ENCODE measurements at places on chromosomes 2 and 18.

DNA sequence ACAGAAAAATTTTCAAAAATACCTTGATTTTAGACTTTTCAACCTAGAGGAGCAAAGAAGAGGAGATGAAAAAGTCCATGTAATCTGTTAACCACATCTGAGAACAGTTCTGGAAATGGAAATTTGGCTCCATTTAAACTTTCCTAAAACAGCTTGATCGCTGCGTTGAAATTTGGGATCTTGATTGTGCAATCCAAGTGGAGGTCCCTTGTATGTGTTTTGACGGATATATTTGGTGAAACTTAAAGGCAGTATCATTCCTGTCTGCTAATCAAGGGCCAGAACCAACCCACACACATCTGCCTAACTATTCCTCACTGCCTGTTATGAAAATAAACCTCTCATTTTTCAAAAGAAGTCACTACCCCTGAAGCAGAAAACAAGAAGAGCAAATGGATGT lies 46.6 kb downstream of the SPATS2L start:
- no peak for DNase-seq

GRCh38 chr2:117086174-117086942 lies 728.1 kb upstream of the DDX18 start:
- DNase-seq: no peak

DNA sequence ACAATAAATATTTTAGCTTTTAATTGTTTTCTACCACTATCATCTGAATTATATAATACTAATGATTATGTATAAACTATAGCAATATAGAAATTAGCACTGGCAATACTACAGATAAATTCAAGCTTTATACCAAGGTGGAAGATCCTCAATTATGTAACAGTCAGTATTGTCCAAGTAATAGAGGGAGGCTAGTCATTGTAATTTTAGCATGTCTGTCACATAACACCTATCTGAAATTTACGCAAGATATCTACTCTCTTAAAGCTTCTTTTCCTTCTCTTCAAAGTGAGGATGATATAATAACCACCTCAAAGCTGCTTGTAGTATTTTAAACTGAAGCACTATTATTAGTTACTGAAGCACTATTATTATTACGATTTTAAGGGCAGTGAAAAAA lies 12.2 kb downstream of the KCNJ3 start:
- DNase-seq: no peak

DNA sequence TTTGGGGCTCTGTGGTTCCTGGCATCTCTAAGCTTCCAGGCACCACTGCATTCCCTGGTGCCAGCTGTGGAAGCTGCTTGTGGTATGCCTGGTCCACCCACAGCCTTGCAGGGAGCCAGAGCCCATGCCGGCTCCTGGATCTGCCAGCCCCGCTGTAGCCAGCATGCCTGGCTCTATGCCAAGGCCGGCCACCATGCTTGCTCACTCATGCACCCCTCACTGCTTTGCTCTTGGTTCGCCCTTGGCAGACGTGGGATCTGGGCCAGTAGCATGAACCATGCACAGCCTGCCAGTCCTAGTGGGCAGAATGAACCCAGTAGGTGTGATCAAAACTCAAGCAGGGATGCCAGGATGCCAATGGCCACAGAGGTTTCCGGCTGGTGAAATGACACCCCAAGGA lies 634.2 kb upstream of the TMEFF2 start:
- no peak for DNase-seq

DNA sequence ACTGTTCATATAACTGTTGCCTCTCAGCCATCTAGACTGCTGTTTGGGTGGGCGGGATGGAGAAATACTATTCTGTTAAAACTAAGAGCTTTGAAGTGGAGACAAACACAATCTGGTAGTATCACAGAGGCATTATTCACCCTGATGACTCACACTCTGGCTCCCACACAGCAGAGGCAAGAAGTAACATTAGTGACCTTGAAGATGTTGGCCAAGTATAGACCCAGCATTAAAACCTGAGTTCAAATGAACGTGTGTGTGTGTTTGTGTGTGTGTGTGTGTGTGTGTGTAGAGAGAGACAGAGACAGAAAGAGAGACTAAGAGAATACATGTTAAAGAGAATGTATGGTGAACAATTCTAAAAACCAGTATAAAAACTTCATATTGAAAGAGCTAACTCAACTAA lies 22.5 kb upstream of the ACVR1 start:
- no peak for DNase-seq

DNA sequence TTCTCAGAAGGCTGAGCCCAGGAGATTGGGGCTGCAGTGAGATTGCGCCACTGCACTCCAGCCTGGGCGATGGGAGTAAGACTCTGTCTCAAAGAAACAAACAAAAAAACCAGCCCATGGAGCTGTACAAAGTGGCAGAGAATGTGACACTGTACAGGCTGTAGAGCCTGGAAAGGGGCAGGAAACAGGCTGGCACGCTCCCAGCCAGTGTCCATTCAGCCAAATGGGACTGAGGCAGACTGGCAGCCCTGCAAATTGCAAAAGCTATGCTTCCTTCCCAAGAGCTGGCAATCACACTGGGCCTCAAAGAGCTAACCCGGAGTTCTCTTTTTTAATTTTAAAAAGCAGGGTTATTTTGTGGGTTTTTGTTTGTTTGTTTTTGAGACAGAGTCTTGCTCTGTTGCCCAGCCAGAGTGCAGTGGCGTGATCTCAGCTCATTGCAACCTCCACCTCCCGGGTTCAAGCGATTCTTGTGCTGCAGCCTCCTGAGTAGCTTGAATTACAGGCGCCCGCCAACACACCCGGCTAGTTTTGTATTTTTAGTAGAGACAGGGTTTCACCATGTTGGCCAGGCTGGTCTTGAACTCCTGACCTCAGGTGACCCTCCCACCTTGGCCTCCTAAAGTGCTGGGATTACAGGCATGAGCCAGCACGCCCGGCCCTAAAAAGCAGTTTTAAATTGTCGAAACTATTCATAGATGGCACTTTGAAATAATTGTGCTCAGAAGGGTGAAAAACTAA lies 42.8 kb downstream of the SCRN3 start:
- DNase-seq: no peak

- DNase-seq: no peak
Measured at GRCh38 chr2:42971947-42972736, 179.8 kb upstream of the HAAO start.

DNA sequence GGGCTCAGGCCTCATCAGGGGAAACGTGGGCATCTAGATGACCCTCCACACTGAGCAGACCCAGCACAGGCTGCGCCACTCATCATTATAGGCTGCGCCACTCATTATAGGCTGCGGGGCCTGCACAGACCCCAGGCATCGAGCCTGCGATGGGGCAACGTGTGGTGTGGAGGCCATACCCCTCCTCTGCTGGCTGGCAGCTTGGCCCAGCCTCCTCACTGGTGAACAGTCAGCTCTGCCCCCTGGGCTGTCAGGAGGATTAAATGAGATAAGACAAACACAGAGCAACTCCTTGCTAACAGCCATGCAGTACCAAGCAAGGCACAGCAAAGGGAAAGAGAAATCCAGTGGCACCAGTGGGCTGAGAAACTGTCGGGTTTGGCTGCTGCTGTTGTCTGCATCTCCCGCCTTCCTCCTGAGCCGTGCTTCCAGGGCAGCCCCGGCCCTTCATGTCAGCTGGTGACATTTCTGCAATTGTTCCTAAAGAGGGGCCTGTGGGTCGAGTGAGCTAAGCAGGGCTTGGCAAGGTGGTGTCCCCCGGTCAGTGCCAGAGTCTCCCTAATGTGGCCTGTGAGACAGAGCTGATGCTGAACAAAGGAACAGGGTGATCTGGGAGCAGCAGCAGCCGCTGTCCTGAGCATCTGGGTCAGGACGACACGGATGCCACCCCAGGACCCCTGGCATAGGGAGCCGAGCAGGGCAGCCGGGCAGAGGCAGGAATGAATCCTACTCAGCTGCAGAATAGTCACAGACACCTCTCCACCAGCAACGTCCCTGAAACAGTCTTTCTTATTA lies 48.7 kb downstream of the RRM2 start:
- DNase-seq: no peak

- DNase-seq: peak; percentile 37
Measured at GRCh38 chr18:48711651-48712486, 173.0 kb downstream of the CTIF start.

DNA sequence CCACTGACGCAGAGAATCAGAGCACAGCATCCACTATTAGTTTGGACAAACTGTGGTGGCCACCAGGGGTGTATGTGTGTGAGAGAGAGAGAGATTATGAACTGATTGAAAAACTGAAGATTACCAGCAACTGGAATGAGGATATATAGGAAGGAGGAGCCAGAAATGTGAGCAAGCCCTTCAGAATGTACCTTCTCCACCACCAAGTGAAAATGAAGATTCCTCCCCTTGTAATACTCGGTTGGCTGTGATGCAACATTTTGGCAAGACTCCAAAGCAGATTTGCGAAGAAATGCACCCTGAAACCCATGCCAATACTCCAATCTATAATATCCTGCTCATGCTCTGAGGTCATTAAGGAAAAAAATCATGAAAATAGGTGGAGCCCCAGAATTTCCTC lies 121.2 kb upstream of the SLC35G4 start:
- no peak for DNase-seq

- DNase-seq: no peak
Measured at GRCh38 chr18:65523461-65523860, 227.4 kb upstream of the CDH7 start.

DNA sequence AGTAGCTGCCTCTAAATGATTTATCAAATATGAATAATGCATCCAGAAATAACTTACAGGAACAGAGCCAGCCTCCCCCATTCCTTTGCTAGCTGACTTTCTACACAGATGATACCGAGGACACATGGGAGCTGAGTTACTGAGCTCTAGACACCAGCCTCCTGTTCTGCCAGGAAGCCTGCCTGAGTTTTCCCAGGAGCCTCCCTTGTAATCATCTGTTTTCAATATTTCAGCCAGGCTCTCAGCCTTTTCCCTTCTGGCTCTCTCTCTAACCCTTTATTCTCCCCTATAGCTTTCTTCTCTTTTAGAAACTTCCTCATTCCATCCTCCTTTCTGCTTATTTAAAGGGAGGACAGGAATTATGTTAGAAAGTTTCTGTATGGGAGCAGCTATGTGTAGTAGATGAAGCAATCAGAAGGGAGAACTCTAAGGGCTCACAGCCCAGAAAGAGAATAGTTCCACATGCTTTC lies 911.6 kb downstream of the TDRD15 start:
- no peak for DNase-seq

DNA sequence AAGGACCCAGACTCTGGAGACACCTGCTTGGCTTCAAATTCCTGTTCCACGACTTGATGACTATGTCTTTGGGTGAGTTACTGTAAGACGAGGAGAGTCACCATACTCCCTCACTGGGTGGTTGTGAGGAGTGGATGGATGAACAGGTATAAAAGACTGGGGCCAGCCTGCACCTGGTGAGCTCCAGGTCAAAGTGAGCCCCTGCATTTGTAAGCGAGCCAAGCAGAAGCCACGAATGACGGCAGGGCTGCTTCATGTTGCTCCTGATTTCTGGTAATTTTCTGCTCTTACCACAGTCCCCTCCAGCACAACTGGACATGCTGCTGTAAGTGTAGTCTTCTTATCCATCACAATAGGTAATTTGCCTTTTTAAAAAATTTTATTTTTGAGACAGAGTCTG lies 86.6 kb downstream of the POLR1A start:
- no peak for DNase-seq

DNA sequence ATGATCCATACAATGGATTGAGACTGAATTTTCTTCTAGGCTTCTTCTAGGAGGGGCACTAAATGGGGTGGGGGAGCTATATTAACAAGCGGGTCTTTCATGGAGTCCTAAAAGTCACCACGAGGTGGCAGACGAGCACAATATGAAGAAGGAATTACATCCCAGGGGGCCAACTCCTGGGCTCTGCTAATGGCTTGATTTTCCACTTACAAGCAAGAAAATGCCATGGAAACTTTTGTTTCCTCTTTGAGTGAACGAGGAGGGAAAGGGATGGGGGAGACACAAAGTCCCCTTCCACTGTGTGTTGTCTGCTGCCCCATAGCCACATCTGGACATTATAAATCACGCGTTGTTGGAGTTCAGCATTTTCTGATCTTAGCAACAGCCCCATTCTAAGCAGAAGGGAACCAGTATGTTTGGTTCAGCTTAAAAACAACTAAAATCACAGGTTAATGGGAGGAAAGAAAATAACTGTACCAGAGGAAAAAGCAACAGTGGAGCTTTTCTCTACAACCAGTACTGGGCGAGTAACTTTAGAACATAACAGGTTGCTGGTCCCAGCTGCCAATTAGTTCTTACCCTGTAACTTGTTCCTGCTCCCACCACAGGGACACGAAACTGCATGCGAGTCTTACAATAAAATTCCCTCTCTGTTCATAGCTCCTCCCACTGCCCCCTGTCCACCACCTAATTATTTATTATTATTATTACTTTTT lies 285.0 kb upstream of the PARD3B start:
- DNase-seq: peak; percentile 24

All from GM19239 (cell line).